ENCODE measurements at places on chromosomes 3 and 15. TPM values are rescaled to one million over a fixed set of nuclear protein-coding genes. Genes with fewer than 3 reads are reported as not detected.

FEM1B gene
- 15.8 TPM for polyA plus RNA-seq

DUOXA1 gene
- 0.77 TPM for polyA plus RNA-seq

MYH15 gene
- polyA plus RNA-seq: 0.17 TPM

CPLX3 gene
- not detected for polyA plus RNA-seq

GRCh38 chr3:125403789-125404188 lies 28.7 kb upstream of the ZNF148 start:
- no peak for DNase-seq

DNA sequence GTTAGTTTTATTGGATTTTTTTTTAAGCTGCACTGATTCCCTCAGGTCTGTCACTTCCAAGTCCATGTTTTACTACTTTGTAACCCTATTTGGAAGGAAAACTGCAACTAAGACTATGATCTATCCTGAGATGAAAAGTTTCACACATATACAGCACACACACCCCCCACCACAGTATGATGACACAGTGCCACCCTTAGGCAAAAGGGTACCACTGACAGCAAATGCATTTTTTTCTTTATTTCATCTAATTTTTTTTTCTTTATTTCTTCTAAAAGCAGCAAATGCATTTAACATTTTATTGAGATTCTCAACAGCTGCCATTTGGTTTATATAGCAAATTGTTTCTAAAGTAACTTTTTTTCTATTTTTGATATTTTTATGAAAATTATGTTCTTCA lies 21.2 kb downstream of the NGRN start:
- DNase-seq: no peak

GRCh38 chr3:26281284-26281985 lies 341.1 kb upstream of the LRRC3B start:
- no peak for DNase-seq

DNA sequence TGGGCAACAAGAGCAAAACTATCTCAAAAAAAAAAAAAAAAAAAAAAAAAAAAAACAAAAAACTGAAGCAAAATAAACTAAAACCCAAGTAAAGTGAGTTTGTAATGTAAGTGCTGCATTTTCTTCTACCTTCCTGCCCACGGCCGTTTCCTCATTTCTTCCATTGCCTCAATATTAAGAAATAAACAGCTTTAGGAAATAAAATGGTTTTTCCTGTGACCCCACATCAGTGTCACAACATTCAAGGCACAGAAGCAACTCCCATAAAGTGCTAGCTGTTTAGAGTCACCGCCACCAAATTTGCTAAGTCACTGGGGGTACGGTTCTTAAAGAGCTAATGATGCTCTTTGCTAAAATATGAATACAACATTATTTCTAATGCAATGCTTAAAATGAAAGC lies 3.3 kb downstream of the PKM start:
- DNase-seq: no peak

GRCh38 chr15:72497402-72497801 lies 23.3 kb downstream of the ARIH1 start:
- DNase-seq: no peak

GRCh38 chr15:100713163-100713867 lies 110.9 kb downstream of the ASB7 start:
- DNase-seq: no peak

DNA sequence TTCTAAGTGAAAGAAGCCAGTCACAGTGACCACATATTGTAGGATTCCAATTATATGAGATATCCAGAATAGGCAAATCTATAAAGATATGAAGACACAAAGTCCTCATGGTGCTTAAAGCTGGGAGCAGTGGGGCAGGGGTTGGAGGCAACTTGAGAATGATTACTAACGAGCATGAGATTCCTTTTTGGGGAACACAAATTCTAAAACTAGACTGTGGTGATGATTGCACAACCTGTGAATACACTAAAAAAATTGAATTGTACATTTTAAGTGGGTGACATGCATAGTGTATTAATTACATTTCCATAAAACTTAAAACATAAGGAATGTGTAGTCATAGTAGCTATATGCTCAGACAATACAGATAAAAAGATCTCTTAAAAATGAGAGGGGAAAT lies 103.2 kb downstream of the DPH6 start:
- no peak for DNase-seq

DNA sequence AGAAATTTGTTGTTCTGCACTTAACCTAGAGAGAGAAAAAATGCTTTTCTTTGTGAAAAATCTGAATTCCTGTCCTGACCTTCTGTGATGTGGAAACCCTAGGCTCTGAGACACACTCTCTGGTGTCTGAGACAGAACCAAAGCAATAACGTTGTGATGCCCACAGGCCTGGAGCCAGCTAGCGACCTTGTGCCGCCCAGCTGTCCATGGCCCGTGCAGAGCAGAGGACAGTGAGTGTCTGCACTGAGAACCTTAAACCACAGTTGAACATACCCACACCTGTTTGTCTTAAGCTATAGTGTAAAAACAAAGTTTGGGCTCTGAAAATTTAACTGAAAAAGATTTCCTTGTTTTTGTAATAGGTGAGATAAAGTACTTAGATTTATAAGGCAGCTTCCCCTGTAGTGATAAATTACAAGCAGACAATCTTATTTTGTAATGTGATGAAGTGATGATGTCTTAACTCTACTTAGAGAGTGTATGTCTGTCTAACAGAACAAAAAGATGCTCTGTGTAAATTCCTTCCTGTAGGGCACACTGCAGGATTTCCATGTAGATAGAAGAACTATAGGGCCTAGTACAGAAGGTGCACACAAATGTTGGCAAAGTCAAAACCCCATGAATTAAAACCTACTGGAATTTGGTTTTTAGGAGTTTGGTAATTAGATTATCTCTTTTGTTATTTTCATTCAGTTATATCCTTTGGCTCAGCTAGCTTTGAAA lies 62.7 kb downstream of the SNRK start:
- DNase-seq: no peak

GRCh38 chr3:48273594-48274211 lies 32.8 kb downstream of the ZNF589 start:
- DNase-seq: peak; percentile 52

- no peak for DNase-seq
Measured at GRCh38 chr3:8524249-8524648, 22.6 kb downstream of the LMCD1 start.

GRCh38 chr3:35120026-35120425 lies 519.3 kb upstream of the ARPP21 start:
- no peak for DNase-seq
